ENCODE measurements at places on chromosomes 7 and 10. TPM values are rescaled to one million over a fixed set of nuclear protein-coding genes. Genes with fewer than 3 reads are reported as not detected.

TBX20 gene
- total RNA-seq = 3.4 TPM

CASP7 gene
- total RNA-seq = 11.0 TPM

DENND11 gene
- 29.0 TPM for total RNA-seq

HTR5A gene
- total RNA-seq = not detected

RSU1 gene
- total RNA-seq = 88.0 TPM

PLAU gene
- total RNA-seq = 100 TPM

GIMAP2 gene
- total RNA-seq = 5.9 TPM

SEMA3A gene
- 1.1 TPM for total RNA-seq

DDC gene
- total RNA-seq = 0.85 TPM

HOXA5 gene
- 1.2 TPM for total RNA-seq

HHEX gene
- total RNA-seq = 6.2 TPM

NUB1 gene
- 53.4 TPM for total RNA-seq

NAT16 gene
- not detected for total RNA-seq

PWWP2B gene
- 5.3 TPM for total RNA-seq

PRKAR1B gene
- 18.4 TPM for total RNA-seq

GPR26 gene
- total RNA-seq = not detected

SCIN gene
- 2.0 TPM for total RNA-seq

SFTPA2 gene
- total RNA-seq = not detected

PTF1A gene
- total RNA-seq = not detected

DLX5 gene
- total RNA-seq = not detected

KCNMA1 gene
- total RNA-seq = 168 TPM

PLPP4 gene
- not detected for total RNA-seq

NKX1-2 gene
- total RNA-seq = not detected

JMJD1C gene
- 215 TPM for total RNA-seq

ITIH5 gene
- total RNA-seq = 15.9 TPM

VWDE gene
- total RNA-seq = 0.14 TPM

Data from thoracic aorta (tissue), 2 donors.